ENCODE measurements at places on chromosomes 3 and 15. TPM values are rescaled to one million over a fixed set of nuclear protein-coding genes. Genes with fewer than 3 reads are reported as not detected.

Gene CP
- 11.5 TPM for total RNA-seq

DNA sequence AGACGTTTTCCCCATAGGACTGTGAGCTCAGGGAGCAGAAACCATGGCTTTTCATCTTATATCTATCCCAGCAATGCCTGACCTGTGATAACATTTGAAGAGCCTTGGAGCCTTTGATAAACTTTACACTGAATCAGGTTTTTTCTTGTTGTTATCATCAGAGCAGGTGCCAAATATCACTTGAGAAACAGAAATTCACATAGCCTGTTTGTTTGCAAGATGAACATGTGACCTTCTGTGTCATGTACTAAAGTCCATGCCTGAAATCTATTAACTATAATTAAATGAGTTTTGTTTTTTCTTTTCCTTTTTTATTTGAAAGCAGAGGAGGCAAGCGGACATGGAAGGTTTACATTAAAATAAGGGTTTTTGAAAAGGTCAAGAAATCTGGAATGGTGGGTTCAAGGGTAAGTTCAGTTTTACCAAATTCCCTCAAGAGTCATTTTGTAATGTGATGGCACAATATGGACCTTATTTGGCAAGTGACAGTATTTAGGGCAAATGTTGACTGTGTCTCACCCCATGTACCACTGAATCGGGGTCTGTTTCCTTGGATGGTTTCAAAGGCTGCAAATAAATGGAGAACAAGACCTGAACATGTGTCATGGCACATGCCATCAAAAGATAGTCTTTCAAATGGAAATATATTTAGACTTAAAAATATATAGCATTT is 90.7 kb downstream of the NEK10 start:
- DNase-seq, result no peak
- H3K4me1 ChIP-seq, result peaks cover 14% of the 10 kb centered on the region
- no peak overlapping the region for H3K27ac ChIP-seq
- no peak overlapping the region for H3K4me3 ChIP-seq
- H3K27me3 ChIP-seq, result no peaks in the 10 kb centered on the region

DNA sequence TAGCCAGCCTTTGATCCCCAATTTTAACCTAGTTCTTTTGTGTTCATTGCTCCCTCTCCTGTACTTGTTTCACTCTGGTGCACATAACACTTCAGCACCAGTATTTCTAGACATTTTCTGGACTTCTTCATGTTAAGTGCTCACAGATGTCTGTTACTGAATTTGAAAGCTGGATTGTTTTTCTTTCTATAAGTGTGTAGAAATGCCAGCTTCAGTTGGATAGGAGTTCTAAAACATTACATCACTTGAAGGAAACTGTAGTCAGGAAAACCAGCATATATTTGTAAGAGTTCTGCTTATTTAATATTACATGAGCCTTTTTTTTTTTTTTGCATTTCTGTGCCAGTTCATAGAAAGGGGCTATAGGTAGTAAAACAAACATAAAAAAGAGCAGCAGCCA is 21.6 kb downstream of the QTRT2 start:
- H3K27ac ChIP-seq, result no peak overlapping the region
- no peaks in the 10 kb centered on the region for H3K4me1 ChIP-seq
- no peaks in the 10 kb centered on the region for H3K27me3 ChIP-seq
- peaks cover 16% of the 10 kb centered on the region for H3K36me3 ChIP-seq
- no peak for DNase-seq
- H3K4me3 ChIP-seq, result no peak overlapping the region

DNA sequence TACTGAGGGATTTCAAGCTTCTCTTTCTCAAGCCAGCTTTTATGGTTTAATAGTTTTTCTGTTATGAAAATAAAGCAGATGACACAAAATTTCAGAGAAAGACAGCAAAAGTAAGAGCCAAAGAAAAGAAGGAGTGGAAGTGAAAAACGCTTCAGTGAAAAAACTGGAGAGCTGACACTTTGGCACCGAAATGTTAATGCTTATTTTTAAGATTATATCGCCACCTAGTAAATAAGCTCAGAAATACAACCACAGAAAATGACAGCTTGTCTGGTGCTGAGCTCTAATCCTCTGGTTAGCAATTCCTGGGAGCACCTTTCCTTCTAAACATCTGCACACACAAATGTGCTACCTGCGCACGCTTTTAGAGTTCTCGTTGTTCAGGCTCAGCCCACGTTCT is 101.6 kb downstream of the ZPLD1 start:
- H3K27ac ChIP-seq, result no peak overlapping the region
- no peaks in the 10 kb centered on the region for H3K4me1 ChIP-seq
- no peaks in the 10 kb centered on the region for H3K27me3 ChIP-seq
- H3K4me3 ChIP-seq, result no peak overlapping the region
- no peaks in the 10 kb centered on the region for H3K36me3 ChIP-seq

GRCh38 chr15:74403588-74403919 is 30.2 kb downstream of the SEMA7A start:
- H3K4me1 ChIP-seq, result no peaks in the 10 kb centered on the region
- no peak overlapping the region for H3K4me3 ChIP-seq
- H3K27me3 ChIP-seq, result no peaks in the 10 kb centered on the region
- DNase-seq, result no peak
- no peaks in the 10 kb centered on the region for H3K36me3 ChIP-seq
- H3K27ac ChIP-seq, result no peak overlapping the region

GRCh38 chr3:46604127-46604526 is 8.2 kb upstream of the FAM240A start:
- no peak for DNase-seq
- no peak overlapping the region for H3K27ac ChIP-seq
- no peaks in the 10 kb centered on the region for H3K4me1 ChIP-seq
- H3K27me3 ChIP-seq, result no peaks in the 10 kb centered on the region

- H3K4me3 ChIP-seq, result no peak overlapping the region
- no peak for DNase-seq
- no peak overlapping the region for H3K27ac ChIP-seq
- no peaks in the 10 kb centered on the region for H3K36me3 ChIP-seq
Observed at GRCh38 chr3:36540888-36541518, 160.7 kb downstream of the STAC start.
